Sigmoid colon (tissue), 7 donors: ENCODE measurements at places on chromosomes 13 and 19. TPM values are rescaled to one million over a fixed set of nuclear protein-coding genes. Genes with fewer than 3 reads are reported as not detected.

- DNase-seq: no peak
These were observed 104.1 kb downstream of the FRY start for GRCh38 chr13:32135655-32136054.

DNA sequence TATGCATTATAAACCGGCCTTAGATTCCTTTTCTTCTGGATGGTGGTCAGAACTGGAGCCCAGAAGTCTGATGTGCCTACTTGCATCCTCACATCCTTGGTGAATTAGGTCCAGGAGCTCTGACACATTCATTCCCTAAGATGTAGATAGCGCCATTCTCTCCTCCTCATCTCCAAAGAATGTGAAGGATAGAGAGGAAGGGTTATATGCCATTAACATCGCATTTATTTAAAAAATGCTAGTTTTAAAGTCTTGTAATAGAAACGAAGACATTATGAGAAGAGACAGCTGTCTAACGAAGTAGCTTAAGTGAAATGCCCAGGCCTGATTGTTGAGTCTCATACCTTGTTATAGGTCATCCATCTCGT lies 9.7 kb downstream of the MBNL2 start:
- no peak for DNase-seq

DNA sequence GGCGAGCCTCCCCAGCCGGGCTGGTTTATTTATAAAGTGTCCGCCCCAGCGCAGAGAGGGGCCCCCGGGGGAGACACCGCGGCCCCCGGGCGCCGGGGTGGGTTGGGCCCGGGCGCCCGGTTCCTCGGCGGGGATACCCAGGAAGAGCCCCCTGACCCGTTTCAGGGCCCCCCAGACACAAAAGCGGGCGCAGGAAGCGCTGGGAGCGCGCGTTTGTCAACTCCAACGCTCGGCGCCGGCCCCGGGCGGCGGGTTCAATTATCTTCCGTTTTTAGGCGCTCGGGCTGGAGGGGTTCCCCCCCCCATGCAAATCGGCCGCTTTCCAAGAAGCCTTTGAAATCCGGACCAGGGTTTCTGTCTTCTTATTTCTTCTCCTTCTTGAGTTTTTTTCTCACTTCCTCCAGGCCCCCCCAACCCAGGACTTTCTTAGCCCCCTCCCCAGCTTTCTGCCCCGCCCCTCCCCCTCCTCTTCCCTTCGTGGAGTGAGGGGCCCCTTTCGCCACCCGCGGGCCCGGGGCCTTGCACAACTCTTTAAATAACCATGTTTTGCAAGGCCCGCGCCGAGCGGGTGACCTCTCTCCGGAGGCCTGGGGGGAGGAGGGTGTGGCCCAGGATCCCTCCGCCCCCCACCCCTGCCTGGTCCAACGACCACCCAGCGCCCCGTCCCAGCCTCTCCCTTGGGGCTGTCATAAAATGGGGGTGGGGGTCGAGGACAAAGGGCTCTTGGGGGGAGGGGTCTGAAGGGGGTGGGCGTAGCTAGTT lies 935 bp downstream of the ARID3A start:
- DNase-seq: peak; percentile 93

GRCh38 chr19:17332677-17333581 lies 1.7 kb downstream of the ANO8 start:
- DNase-seq: no peak

GRCh38 chr13:73212482-73212881 lies 153.7 kb downstream of the KLF5 start:
- no peak for DNase-seq

- DNase-seq: no peak
These were observed 702 bp downstream of the PTH2 start for GRCh38 chr19:49422407-49423070.

DNA sequence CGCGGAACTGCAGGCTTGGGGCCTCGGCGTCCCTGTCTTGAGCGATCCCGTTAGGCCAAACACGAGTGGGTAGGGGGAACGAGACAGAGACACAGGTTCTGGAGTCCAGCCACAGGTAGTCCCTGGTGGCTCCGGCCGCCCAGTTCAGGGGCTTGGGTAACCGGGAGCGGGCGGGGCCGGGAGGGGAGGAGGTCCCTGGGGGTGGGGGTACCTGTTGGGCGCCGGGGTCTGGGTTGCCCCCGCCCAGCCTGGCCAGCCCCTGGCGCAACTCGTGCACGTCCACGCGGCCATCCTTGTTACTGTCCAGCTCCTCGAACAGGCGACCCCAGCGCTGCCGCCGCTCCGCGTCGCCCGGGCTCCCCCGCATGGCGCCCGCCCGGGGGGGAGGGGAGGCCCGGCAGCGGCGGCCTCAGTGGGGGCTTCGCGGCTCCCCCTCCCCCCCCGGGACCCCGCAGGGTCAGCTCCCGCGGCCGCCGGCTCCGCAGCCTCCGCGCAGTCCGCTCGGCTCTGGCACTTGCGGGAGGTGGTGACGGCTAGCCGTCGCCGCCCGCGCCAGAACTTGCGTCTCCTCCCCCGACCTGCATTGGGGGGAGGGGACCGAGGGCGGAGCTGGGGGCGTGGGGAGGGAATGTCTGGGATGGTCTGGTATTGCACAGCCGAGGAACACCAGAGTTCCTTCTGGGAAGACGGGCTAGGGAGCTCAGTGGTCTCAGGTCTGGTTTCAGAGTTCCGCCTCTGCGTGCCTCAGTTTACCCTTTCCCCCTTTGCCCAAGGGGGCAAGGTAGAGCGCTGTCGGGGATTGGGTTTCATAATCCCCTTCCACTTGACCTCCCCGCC lies at the start of gene SLC25A23:
Gene SLC25A23 (minus strand): TSS at position 531 of the 837 bp plus-strand sequence. CDS start 164 bp downstream, at position 367.
- DNase-seq: peak; percentile 87

GRCh38 chr19:28126135-28126898 lies 1086.6 kb downstream of the UQCRFS1 start:
- no peak for DNase-seq

DNA sequence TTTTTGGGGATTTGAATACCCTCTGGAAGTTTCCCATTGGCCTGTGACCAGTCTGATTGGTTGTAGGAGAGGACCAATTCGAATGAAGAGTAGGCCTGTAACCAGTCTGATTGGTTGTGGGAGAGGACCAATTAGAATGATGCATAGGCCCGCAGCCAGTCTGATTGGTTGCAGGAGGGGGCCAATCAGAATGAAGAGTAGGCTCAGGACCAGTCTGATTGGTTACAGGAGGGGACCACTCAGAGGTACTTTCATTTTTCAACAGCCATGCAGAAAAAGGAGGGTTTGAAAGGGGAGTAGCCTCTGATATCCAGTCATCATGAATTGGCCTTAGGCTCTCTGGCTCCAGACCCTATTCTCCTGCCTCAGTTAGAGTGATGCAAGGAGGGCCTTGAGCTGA lies 30.4 kb upstream of the SLC1A5 start:
- no peak for DNase-seq

- DNase-seq: no peak
These were observed 6.1 kb upstream of the ZNF98 start for GRCh38 chr19:22427960-22428913.

GRCh38 chr19:28710278-28710677 lies 502.7 kb downstream of the UQCRFS1 start:
- no peak for DNase-seq

The TSKS gene
- 1.2 TPM for polyA plus RNA-seq

The KANK3 gene
- polyA plus RNA-seq: 4.9 TPM

The CALR3 gene
- not detected for polyA plus RNA-seq

The SCEL gene
- 2.1 TPM for polyA plus RNA-seq
